ENCODE measurements at places on chromosomes 3 and 15.

- DNase-seq: no peak
Observed at GRCh38 chr3:105674437-105675065, 194.3 kb downstream of the CBLB start.

DNA sequence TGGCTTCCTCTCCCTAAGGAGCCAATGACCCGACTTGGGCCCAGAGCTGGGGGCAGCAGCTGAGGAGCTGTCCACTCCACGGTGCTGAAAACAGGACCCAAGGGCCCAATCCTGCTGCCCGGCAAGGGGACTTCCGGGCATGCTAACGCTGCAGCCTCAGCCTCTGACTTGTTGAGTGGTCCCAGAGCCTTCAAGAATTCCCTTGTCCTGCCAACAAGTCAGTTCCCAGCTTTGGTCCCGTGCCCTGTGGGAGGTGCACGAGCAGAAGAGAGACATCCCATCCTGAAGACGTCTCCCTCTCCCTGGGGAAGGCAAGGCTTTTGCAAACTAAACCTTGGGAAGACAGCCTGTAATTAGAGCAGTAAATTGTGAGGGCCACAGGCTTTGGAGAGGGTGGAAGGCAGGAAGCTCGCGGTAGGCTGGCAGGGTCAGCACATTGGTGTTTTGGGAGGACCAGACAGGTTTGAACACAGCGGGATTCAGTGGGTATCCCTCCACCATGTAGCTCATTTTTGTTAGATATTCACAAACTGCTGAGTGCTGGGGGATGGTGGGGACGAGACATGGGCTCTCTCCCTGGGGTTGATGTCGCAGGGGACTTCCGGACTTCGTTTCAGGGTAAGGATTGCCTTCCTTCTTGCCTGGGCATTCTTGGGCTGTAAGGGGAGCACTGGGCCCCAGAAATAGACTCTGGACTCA is 29.8 kb upstream of the PRR23E start:
- no peak for DNase-seq

- DNase-seq: no peak
Observed at GRCh38 chr3:10251006-10251405, 2.7 kb downstream of the TATDN2 start.

GRCh38 chr3:14231145-14231990 is 52.8 kb downstream of the LSM3 start:
- DNase-seq: no peak

- DNase-seq: no peak
Observed at GRCh38 chr3:78257951-78258530, 1218.1 kb downstream of the ROBO2 start.

- DNase-seq: no peak
Observed at GRCh38 chr3:39404943-39405686, 1.4 kb upstream of the RPSA start.

DNA sequence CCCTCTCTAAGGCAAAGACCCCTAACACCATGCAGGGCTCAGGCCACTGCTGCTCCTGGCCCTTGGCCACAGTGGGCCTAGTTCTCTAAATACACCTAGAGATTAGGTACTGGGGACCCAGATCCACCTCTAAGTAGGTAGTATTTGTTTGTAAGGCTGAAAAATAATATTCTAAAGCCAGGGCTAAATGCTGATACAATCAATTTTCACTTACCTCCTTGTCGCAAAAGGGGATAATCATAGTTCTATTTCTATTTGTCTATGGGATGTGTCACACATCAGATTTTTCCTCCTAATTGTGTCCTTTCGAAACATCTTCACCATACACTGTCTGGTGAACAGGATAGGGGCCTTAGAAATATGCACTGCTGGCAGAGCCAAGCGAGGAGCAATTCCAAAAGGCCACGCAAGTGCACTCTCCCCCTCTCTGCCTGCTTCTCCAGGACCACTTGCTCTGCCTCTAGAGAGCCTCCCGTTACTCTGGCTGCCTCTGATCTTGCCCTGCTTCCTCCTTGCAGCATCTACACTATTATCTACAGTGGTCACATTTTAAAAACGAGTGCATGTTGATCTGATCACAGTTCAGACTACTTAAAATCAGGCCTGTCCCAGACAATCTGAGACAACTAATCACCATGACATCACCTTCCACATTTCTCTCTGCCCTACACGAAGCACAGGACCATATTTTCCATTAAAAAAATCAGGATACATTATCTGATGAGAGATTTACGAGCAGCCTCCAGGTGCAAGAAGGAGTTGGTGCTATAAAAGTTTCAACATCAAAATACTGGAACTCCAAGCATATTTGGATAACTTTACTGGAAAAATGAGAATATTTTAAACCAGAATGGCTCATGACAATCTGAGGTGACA is 115.4 kb downstream of the MYLK start:
- DNase-seq: no peak

DNA sequence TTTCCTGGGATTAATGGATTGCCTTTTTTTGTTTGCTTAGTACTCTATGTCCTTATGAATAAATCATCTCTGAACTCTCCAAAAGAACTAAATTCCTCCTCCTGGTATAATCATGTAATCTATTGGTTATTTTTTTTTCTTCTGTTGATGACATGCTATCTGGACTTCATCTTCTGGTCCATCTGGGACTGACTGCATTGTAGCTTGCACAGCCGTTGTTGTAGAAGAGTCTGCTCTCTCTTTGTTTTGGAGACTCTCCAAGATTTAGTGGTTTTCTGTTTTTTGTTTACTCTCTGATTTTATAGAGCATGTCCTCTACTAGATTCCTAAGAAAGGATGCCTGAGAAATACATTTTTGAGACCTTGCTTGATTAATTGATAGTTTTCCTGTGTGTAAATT is 19.1 kb downstream of the IREB2 start:
- DNase-seq: no peak

GRCh38 chr15:75713338-75713895 is 769 bp upstream of the CSPG4 start:
- DNase-seq: no peak

DNA sequence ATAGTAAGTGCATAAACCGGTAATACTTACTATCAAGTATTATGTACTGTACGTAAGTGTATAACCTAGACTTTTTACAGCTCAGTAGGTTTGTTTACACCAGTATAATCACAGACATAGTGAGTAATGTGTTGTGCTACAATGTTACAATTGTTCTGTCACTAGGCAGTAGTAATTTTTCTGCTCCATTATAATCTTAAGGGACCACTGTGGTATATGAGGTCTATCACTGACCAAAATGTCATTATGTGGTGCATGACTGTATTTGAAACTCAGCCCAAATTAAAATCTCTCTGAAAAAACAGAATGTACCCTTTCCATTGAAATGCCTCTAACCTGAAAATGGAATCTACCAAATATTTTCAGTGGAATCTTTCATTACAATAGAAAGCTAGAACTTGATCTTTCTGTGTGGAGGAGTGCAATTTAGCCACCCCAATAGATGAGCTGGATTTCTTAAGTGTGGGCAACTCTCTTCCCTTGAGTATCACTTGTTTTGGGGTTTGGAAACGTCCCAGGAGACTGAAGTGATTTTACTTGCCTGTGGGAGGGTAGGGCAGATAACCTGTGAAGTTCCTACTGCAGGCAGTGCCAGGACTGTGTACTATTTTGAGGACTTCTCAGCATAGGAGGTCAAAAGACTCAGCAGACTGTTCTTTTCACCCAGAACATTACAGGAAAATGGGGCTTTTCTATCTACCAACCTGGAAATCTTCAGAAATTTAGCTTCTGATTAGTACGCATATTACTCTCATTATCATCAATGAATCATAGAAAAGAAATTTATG is 50.9 kb downstream of the FAM98B start:
- DNase-seq: no peak

GRCh38 chr3:11510001-11510340 is 133.7 kb downstream of the VGLL4 start:
- DNase-seq: no peak

- no peak for DNase-seq
Observed at GRCh38 chr3:71310980-71311660, 272.4 kb downstream of the FOXP1 start.

DNA sequence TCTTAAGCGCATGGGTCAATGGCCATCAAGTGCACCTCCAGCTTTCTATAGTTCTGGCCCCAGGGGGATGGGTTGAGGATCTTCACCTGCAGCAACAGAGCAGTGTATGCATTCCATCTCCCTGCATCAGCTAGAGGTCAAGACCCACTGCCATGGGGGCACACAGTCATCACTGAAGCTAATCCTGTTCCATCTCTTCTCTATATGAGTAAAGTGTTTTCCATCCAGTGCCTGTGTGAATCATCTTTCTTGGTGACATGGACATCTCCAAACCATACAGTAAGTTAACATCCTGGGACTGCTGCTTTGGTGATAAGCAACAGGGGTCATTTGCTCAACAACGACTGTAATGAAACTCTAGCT is 4.4 kb upstream of the ENTPD3 start:
- DNase-seq: no peak

All from GM12892 (cell line).